Activated CD4-positive, alpha-beta T cell treated with anti-CD3 and anti-CD28 coated beads for 24 hours (primary cell): ENCODE measurements at places on chromosomes 6 and 20.

DNA sequence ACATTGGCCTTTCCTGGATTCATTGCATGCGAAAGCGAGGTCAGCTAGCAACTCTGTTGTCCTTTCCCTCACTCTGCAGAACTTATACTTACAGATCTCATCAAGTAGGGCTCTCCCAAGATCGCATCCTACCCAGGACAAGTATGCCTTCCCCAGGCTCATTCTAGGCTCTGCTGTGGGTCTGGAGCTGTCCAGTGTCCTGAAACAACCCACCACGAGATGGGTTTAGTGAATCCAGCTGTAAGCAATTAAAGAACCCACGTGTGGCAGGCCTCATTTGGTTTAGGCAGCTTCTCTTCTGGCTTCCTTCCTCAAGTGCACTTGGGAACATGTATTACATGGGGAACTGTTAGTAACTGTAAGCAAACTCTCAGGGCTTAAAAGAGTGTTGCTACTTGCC is 406.5 kb upstream of the CHD6 start:
- DNase-seq, result no peak

DNA sequence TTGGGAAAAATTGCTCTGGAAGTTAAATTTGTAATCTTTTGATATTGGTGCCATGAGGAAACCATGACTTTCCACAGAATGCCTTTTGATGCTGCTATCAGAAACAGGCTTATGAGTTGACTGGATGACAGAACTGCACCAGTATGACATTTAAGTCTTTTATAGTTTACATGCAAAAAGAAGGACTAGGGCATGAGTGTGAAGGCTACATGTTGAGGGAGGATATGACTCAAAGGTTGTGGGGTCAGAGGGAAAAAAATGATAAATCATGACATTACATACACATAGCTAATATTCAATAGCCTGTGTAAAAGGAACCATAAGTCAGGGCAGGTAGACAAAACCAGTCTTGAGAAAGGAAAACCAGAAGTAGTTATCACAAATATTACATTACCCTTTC is 182.2 kb downstream of the COL12A1 start:
- no peak for DNase-seq

DNA sequence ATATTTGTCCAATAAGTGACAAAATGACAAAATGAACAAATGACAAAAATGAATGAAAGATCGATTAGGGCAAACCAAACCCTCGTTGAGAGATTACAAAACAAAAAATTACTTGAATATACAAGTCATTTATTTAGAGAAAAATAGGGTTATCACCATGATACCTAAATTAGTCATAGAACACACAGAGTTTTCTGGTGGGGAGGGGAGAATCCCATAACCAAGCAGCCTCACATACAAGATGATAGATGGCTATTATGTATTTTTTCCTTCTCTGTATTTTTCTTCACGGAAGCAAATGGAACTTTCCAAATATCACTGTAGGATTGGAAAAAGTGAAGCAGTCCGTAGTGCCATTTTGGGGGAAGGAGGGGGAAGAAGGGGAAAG is 28.5 kb upstream of the BMP6 start:
- DNase-seq, result no peak

DNA sequence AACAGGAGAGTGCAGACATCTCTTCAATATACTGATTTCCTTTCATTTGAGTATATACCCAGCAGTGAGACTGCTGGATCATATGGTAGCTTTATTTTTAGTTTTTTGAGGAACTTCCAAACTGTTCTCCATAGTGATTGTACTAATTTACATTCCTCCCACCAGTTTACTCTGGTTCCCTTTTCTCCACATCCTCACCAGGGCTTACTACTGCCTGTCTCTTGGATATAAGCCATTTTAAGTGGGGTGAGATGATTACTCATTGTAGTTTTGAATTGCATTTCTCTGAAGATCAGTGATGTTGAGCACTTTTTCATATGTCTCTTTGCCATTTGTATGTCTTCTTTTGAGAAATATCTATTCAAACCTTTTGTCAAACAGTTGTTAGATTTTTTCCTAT is 64.9 kb upstream of the HMGCLL1 start:
- no peak for DNase-seq

GRCh38 chr20:30484749-30485070 is 772.8 kb upstream of the DEFB115 start:
- no peak for DNase-seq

- DNase-seq, result no peak
These were observed 105.6 kb upstream of the NXT1 start for GRCh38 chr20:23244916-23245552.

DNA sequence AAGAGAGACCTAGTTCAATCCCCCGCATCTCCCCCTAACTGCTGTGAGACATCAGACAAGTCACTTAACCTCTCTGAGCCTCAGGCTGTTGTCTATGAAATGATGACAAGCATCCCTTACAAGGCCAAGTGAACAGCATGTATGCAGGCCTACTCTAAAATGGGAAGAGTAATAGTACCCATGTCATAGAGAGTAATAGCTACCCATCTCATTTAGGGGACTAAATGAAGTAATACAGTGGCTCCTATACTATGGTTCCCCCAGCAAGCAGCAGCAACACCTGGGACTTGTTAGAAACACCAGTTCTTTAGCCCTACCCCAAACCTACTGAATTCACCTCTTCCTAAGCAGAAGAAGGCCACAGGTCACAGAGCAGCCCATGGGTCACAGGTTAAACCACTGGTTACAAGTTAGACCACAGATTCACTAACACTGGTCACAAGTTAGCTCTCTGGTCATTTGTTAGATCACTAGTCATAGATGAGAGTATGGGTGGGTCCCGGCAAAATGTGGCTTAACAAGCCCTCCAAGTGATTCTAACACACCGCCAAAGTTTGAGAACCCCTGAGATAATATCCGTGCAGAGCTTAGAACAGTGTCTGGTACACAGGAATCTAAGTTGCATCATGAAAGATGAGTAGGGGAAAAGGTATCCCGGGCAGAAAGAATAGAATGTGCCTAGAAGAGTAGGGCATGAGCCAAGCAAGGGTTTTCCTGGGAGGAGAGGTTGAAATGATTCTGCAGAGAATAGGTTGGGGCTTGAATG is 1.4 kb downstream of the DEFB124 start:
- DNase-seq, result no peak

DNA sequence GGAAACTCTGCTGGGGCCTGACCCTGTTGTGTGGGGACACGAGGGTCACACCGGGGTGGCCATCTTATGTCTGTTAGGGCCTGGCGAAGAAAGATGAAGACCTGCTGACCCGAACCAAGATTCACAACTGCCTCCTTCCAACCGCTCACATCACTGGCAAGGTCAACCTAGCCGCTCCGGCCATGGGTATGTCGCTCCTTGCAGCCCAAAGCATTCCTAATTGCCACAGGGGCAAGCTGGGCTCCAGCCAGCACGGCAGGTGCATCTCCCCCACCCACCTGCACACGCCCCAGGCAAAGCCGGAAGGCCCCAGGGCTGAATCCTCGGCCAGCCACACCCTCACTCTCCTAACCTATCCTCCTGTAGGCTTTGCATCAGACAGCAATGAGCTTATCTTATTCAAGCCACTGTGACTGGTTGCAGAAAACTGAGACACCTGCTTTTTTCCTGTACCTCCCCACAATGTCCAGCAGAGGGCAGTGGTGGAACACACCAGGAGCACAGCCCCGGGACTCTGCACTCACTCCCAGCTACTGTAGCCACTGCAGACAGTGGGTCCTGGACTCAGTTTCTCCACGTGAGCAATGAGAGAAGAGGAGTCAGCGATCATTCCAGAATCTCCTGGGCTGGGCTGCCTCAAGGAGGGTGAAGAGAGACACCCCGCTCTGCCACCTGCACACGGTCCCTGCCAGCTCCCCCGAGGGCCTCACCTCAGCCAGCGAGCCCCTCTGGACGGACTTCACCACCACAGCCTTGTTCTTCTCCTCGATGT is 170.2 kb downstream of the PREX1 start:
- DNase-seq, result peak; percentile 33

- no peak for DNase-seq
These were observed 104.5 kb downstream of the TSHZ2 start for GRCh38 chr20:53076668-53077067.

DNA sequence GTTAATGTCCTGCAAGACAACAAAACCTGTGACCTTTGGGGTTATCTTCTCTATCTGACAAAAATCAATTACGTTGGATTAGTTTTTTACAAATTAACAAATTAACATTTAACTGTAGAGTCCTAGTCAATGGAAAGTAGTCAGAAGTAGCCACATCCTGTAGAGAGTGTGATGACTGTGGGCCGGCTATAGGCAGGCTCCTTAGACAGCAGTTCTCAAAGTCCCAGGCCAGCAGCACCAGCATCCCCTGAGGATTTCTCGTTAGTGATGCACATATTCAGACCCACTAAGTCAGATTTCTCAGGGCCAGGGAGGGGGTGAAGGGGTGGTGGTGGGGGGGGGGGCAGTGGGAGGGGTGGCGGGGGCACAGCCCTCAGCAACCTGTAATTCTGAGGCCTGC is 37.2 kb downstream of the ZNF341 start:
- no peak for DNase-seq

DNA sequence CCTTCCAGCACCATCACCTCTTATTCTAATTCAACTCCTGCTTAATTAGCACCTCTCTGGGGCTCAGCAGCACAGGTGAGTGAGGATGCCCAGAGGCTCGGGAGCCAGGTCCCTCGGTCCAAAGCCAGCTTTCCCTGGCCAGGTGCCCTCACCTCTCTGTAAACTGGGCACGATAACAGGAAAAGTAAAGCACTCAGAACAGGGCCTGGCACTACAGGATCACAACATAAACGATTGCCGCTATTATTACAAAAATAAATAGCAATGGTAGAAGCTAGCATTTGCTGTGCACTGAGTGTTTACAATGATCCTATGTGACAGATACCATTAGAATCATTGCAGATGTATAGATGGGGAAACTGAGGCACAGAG is 2.6 kb downstream of the BPIFB2 start:
- no peak for DNase-seq

GRCh38 chr20:55446301-55446700 is 559.0 kb downstream of the CBLN4 start:
- DNase-seq, result no peak

DNA sequence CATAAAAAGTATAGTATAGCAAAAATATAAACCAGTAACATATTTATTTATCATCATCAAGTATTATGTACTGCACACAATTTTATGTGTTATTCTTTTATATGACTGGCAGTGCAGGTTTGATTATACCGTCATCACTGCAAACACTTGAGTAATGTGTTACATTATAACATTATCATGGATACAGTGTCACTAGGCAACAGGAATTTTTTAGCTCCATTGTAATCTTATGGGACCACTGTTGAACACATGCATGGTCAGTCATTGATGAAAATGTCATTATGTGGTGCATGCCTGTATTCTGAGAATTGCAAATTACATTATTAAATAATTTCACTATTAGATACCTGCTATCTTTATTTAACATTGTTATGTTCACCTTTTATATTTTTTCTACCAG is 29.1 kb upstream of the OR2J2 start:
- no peak for DNase-seq

- no peak for DNase-seq
These were observed 102.3 kb upstream of the IMPG1 start for GRCh38 chr6:76174722-76175121.

- no peak for DNase-seq
These were observed 738.8 kb downstream of the HDGFL1 start for GRCh38 chr6:23308166-23308565.

- no peak for DNase-seq
These were observed 506 bp downstream of the RGS17 start for GRCh38 chr6:153130515-153131036.

DNA sequence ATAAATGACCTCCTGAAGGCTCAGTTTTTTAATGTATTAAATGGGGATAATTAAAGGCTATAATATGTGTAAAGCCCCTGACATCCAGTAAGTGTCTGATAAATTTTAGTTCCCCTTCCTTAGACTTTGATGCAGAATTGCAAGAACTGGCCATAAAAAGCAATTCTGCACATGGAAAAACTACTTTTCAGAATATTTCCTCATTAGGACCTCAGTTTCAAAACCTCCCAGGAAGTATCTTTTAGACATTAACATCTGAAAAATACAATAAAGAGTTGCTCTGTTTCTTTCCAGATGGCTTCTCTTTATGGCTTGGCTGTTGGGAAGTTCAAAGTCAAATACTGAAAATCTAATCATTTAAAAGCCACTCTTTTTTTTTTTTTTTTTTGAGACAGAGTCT is 106.3 kb upstream of the ZNF217 start:
- no peak for DNase-seq

DNA sequence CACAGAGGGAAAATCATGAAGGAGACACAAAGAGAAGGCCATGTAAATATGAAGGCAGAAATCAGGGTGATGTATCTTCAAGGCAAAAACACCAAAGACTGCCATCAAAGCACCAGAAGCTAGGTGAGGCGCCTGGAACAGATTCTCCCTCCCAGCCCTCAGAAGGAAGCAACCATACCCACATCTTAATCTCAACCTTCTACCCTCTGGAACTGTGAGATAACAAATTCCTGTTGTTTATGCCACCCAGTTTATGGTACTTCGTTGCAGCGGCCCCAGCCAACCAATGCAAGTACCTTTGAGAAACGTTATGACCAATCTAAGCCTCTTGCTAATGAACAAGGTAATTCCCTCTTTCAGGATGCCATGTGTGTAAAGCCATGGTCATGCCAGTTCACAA is 66.2 kb upstream of the STXBP5 start:
- DNase-seq, result no peak

GRCh38 chr6:147103694-147104093 is 100.5 kb upstream of the STXBP5 start:
- no peak for DNase-seq

- no peak for DNase-seq
These were observed 74.2 kb downstream of the EZR start for GRCh38 chr6:158744986-158745430.

GRCh38 chr6:47357827-47358226 is 48.1 kb upstream of the TNFRSF21 start:
- no peak for DNase-seq

DNA sequence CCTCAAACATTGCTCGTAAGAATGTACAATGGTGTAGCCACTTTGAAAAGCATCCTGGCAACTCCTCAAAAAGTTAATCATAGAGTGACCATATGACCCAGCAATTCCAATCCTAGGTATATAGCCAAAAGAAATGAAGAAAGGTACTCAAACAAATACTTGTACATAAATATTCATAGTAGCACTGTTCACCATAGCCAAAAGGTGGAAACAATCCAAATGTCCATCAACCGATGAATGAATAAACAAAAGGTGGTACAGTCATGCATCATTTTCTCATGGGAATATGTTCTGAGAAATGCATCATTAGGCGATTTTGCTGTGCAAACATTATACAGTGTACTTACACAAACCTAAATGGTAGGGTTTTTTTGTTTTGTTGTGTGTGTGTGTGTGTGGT is 74.4 kb upstream of the TBC1D7 start:
- DNase-seq, result no peak

DNA sequence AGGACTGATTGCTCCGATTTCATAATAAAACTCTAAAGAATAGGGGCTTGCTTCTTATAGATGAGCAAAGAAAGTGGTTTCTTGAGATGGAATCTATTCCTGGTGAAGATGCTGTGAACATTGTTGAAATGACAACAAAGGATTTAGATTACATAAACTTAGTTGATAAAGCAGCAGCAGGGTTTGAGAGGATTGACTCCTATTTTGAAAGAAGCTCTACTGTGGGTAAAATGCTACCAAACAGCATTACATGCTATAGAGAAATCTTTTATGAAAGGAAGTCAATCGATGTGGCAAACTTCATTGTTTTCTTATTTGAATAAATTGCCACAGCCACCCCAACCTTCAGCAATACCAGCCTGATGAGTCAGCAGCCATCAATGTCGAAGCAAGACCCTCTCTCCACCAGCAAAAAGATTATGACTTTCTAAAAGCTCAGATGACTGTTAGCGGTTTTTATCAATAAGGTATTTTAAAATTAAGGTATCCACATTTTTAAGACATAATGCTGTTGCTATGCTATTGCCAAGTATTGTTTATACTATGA is 12.7 kb upstream of the MTRF1L start:
- DNase-seq, result no peak
